Ammon's horn (tissue), 1 donor: ENCODE measurements at places on chromosomes 2 and 18.
A peak's percentile ranks its signal among the peaks of the same experiment; 100 is the strongest.

- no peak for DNase-seq
Measured at GRCh38 chr2:240919161-240919781, 13.1 kb downstream of the CROCC2 start.

GRCh38 chr18:34643989-34644388 is 66.1 kb upstream of the DTNA start:
- no peak for DNase-seq

GRCh38 chr2:236743039-236743920 is 173.7 kb downstream of the ACKR3 start:
- no peak for DNase-seq

GRCh38 chr2:237708961-237709360 is 81.6 kb downstream of the LRRFIP1 start:
- DNase-seq, result no peak

- no peak for DNase-seq
Measured at GRCh38 chr18:66346833-66347588, 256.9 kb downstream of the CDH19 start.

GRCh38 chr18:23397907-23398306 is 55.2 kb upstream of the RIOK3 start:
- no peak for DNase-seq

DNA sequence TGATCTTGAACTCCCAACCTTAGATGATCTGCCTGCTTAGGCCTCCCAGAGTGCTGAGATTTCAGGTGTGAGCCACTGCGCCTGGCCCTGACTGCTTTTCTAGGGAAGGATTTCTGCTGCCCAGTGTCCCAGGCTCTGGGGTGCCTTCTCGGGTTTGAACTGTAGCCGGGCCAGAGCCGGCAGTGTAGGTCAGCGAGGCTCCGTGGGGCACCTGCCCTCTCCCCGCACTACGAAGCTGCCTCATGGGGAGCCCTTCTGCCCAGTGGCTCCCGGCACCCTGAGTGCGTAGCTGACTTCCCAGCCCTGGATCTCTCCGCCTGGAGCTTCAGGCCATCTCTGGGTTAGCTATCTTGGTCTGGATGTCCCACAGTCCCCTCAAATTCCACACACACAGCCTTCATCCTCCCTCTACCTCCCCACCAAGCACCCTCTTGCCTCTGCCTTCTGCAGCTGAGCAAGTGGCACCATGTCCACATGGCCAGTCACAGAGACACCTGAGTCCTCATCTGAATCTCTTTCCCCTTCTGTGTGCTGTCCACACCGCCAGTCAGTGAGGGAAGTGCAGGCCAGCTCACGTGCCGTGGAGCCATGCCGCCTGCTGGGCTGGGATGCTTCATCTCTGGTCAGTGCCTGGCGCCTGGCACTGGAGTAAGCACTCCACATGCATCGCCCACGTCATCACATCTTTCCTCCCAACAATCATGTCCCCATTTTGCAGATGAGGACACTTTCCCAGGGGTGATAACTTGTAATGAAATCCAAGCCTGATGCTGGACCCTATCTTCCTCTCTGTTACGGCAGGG is 69.2 kb downstream of the EDAR start:
- no peak for DNase-seq

GRCh38 chr2:18585526-18585925 is 3.8 kb downstream of the NT5C1B start:
- DNase-seq, result no peak

DNA sequence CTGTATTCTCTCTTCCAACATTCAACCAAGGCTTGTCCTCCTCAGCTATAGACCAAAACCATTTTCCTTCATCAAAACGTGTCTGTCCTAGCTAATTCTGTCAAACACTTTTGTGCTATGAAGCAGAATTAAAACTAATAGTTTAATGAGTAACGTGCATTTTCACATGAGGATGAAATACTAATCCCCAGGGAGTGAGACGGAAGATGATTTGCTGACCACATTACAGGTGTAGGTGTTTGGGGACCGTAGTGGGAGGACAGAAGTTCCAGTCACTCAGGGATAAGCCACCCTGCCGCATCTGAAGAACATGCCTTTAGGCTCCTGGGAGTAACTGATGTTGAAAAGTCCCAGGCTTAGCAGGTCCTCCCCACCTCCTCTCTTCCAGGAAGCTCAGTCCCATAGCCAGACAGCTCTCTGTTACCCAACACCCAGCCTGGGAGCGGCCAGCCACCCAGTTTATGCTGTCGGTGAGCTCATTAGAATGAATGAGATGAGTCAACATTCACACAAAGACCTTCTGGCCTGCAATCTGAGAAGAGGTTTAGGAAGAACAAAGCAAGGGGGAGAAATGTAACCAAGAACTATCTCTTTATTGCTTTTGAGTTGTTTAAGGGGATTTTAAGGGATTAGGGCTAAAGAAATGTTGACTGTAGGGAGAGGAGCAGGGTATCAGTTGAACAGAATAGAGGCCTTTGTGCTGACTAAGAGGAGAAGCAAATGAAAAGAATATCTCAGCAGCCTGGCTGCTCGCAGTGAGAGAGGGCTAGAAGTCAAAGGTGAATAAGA is 122.5 kb downstream of the FOXI3 start:
- no peak for DNase-seq

GRCh38 chr2:72605836-72606442 is 219.9 kb downstream of the EXOC6B start:
- DNase-seq, result no peak

DNA sequence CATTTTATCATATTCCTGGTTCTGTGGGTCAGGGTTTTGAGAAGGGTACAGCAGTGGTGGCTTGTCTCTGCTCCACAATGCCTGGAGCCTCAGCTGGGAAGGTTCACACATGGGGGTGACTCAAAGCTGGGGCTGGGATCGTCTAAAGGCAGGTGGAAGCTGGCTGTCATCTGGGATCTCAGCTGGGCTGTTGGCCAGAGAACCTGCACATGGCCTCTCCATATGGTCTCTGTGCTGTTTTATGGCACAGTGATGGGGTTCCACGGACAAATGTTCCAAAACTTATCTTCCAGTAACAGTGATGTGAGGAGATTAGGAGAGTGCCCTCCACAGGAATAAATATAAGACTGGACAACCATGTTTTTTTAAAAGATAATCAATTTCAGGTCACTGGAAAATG is 191.4 kb downstream of the SS18 start:
- DNase-seq, result no peak

GRCh38 chr2:69134306-69134945 is 121.4 kb downstream of the ANTXR1 start:
- DNase-seq, result peak; percentile 43

- no peak for DNase-seq
Measured at GRCh38 chr18:71011389-71011788, 722.5 kb downstream of the SOCS6 start.

DNA sequence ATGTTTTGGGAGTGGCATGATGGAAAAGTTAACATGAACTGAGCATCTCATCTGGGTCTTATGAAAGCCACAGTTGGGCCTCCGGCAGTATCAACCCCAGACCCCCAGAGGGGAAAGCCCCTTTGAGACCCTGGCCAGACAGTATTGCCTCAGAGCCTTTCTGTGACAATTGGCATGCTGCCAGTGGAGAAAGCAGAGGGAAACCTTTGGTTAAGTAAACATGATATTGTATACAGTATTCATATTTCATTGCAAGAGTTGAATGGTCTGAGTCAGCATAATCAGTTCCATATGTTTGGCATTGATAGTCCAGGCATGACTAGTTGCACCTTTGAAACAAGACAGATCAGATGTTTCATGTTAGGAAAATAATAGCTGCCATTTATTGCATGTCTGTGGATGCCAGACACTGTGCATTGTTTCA is 20.0 kb downstream of the MERTK start:
- no peak for DNase-seq

GRCh38 chr2:176166272-176166671 is 9.2 kb downstream of the HOXD3 start:
- DNase-seq, result no peak

- DNase-seq, result no peak
Measured at GRCh38 chr2:83238111-83238510, 1221.0 kb downstream of the SUCLG1 start.

DNA sequence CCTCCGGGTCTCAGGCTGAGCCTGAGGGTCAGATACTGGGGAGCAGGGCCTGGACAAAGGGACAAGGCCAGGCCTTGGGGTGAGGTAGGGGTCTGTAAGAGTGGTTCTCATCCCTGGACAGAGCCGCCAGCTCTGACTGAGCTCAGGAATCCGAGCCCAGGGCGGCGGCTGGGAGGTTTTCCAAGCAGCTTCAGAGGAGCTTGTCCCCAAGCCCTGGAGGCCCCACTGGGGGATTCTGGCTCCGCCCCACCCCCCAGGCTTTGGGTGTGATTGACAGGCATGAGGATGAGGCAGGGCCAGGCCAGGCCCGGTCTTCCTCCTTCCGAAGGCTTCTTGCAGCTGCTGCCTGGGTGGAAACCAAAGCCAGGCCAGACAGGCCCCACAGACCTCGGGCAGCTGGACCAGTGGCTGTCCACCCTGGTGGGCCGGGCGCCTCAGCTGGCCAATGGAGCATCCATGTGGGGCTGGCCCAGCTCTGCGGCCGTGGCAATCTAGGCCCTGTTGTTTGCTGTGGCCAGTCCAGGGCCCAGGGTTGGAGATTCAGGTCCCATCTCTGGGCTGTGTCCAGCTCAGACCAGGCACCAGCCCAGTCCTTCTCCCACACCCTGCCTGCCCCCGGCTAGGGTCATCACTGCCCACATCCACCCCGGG is 23.1 kb upstream of the GPC1 start:
- DNase-seq, result no peak

GRCh38 chr2:98647636-98648035 is 39.2 kb downstream of the UNC50 start:
- DNase-seq, result no peak

GRCh38 chr18:3037423-3037915 is 24.5 kb upstream of the LPIN2 start:
- peak; percentile 51 for DNase-seq

DNA sequence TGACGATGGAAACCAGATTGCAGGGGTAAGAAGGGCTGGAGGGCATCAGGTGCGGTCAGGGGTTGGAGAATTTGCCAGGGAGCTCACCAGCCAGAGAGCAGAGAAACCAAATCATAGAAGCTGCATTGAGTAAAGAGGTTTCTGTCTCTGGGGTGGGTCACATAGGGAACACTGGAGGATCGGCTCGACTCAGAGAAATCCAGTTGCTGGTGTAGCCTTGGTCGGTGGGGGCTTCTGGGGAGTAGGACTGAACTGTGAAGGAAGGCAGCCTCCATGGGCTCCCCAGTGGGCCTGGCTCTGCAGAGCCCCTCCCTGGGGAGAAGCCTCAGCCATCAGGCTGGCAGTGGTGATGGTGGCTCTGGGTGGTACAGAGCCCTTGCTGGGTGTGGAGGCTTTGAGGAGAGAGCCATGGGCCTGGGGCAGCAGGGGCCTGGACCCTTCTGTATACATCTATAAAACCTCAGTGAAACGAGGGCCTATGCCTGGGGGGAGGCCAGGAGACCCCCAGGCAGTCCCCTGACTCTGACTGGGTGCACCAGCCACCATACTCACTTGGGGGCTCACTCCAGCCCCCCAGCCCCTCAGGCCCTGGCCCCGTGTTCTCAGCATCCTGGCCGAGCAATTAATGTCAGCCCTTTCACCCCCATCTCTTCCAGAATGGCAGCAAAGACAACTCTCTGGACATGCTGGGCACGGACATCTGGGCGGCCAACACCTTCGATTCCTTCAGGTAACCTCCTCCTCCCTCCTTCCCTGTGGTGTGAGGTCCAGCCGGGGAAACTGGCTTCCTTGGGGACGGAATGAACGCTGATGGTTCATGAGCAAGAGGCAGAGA is 124.5 kb downstream of the CTIF start:
- no peak for DNase-seq

DNA sequence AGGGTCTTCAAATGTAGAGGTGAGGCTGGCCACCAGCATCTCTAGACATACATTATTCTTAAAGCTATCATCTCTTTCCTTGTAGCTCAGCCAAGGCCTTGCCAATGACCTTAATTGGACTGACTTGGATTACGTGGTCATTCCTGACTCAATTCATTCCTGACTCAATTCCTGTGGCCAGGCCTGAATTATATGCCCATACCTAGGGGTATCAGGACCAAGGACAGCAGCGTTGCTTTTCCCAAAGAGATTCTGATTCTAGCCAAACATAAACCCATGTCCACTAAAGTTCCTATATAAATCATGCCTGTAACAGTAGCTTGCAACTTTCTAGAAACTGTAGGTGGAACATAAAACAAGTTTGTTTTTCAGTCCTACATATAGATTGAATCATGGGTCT is 231.7 kb downstream of the ARL6IP6 start:
- no peak for DNase-seq

GRCh38 chr2:189178054-189178453 is 1.5 kb downstream of the COL5A2 start:
- no peak for DNase-seq

- no peak for DNase-seq
Measured at GRCh38 chr2:60849187-60849586, 32.2 kb upstream of the REL start.

DNA sequence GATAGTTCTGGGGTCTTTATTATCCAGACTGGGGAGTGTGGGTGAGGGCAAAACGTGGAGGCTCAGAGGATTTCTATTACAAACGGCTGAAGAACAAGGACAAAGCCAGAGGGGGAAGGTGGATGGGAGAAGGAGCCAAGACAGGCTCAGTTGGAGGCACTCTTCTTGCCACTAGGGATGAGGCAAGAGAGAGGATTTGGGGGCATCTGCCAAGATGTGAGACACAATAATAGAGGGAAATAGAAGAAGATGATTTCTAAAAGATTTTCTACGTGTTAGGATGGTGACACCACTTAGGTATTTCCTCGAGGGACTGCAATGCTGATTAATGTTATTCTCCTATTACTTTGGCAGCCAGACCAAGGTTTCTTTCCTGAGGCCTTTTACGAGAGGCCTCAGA is 71.8 kb downstream of the APOB start:
- no peak for DNase-seq

GRCh38 chr2:29082804-29083495 is 8.6 kb upstream of the PCARE start:
- no peak for DNase-seq

DNA sequence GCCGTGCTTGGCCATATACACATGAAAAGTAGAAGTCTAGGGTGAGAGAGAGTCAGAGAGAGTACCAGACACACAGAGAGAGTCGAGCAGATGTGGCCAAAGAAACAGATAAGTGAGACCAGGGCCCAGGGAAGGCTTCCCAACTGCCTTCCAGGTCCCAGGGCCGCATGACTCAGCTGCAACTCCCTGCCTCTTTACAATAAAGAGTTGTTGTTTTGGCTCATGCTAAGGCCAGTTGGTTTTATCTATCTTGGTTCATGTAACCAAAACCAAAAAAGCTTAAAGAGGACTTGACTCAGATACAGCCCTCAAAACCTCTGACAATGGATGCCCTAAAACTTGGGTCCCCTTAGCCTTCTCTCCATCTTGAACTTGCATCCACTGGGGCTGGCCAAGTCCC is 36.9 kb downstream of the REEP1 start:
- DNase-seq, result no peak

DNA sequence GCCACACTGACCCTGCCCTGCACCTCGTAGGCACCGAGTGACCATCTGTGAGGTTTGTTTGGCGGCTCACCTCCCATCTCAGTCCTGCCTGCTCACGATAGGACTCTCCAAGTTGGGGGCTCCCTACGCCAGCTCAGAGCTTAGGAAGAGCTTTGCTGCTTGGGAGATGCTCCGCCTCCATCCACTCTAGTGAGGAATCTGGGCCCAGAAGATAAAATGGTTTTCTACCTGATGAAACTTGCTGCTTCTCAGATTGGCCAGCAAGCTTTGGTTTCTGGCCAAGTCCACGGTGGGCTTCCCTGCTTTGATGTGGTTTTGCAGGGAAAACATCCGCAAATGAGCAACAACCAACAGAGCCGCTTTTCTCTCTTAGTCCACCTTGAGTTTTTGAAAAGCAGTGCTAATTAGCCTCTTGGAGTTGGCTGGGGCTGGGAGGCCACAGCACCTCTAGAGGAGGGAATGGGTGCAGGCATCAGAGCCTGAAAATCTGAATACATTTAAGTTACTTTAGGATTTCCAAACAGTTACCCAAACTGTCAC is 42.2 kb downstream of the THNSL2 start:
- DNase-seq, result no peak
